H4 (cell line): ENCODE measurements at places on chromosomes 6 and 20.

- peak; percentile 47 for DNase-seq
These were observed 210.8 kb upstream of the EXOC2 start for GRCh38 chr6:903761-904160.

GRCh38 chr6:164035900-164036485 is 621.5 kb downstream of the QKI start:
- no peak for DNase-seq

GRCh38 chr20:5024103-5024502 is 22.8 kb upstream of the SLC23A2 start:
- DNase-seq: no peak

DNA sequence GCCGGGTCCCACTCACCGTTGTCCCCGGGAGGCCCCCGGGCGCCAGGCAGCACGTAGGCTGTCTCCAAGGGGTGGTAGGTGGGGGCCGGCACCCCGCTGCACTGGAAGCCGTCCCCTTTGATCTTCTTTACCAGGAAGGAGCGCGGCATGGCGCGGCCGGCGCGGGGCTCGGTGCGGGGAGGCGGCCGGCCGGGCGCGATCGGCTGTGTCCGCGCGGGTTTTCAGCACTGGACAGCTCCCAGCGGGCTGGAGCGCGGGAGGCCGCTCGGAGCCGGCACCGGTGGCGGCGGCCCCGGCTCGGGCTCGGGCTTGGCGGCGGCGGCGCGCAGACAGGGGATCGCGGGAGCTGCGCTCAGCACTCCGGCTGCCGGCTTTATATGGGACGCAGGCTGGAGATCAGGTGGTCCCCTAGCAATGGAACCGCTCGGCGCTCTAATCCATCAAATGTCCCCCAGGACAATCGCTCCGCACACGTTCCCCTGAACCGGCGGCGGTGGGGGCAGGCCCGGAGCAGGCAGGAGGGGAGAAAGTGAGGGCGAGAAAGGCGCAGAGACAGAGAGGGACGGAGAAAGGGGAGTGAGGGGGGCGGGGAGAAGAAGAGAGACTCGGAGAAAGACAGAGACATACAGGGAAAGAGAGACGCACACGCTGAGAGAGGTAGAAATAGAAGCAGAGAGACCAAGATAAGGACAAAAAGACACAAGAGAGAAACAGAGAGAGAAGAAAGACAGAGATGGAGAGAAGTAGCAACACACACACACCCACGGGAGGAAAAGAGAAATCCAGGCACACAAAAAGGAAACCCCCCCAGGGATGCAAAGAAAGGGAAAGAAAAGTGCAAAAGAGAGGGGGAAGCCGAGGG is at the start of gene SCRT2:
Gene SCRT2 (minus strand): TSS at position 350 of the 862 bp plus-strand sequence. CDS start 201 bp downstream, at position 149.
- DNase-seq: no peak

- no peak for DNase-seq
These were observed 22.1 kb upstream of the KCNK5 start for GRCh38 chr6:39251406-39251805.

- no peak for DNase-seq
These were observed 338.8 kb downstream of the EPM2A start for GRCh38 chr6:145396499-145396898.

GRCh38 chr6:105785066-105785811 is 300.9 kb upstream of the PRDM1 start:
- DNase-seq: no peak

- peak; percentile 81 for DNase-seq
These were observed 146.9 kb downstream of the MACROD2 start for GRCh38 chr20:14142171-14142570.

- DNase-seq: no peak
These were observed 98.3 kb downstream of the ELOVL5 start for GRCh38 chr6:53250176-53251032.

- DNase-seq: no peak
These were observed at the start of gene IPCEF1 for GRCh38 chr6:154356690-154357089. Gene IPCEF1 (minus strand): TSS chr6:154356803. CDS start chr6:154265947, 90,856 bp downstream.

- DNase-seq: peak; percentile 12
These were observed 1166.8 kb upstream of the CITED2 start for GRCh38 chr6:140541288-140541687.

DNA sequence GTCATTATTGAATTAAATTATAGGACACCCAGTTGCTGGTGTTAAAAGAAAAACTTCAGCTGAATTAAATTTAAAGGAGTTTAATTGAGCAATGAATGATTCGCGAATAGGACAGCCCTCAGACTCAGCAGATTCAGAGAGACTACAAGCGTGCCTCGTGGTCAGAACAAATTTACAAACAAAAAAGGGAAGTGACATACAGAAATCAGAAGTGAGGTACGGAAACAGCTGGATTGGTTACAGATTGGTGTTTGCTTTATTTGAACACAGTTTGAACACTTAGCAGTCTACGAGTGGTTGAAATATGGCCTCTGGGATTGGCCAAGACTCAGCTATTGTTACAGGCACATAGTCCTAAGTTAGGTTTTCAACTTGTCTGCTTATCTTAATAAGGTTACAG is 25.8 kb upstream of the TNFRSF21 start:
- DNase-seq: no peak

GRCh38 chr6:40353967-40354452 is 233.2 kb downstream of the LRFN2 start:
- no peak for DNase-seq

- no peak for DNase-seq
These were observed 153.7 kb upstream of the OLIG3 start for GRCh38 chr6:137647762-137648447.

GRCh38 chr6:149385998-149386646 is 13.9 kb upstream of the SUMO4 start:
- no peak for DNase-seq
